IPS DF 19.7 (cell line): ENCODE measurements at places on chromosomes 1 and 21.

DNA sequence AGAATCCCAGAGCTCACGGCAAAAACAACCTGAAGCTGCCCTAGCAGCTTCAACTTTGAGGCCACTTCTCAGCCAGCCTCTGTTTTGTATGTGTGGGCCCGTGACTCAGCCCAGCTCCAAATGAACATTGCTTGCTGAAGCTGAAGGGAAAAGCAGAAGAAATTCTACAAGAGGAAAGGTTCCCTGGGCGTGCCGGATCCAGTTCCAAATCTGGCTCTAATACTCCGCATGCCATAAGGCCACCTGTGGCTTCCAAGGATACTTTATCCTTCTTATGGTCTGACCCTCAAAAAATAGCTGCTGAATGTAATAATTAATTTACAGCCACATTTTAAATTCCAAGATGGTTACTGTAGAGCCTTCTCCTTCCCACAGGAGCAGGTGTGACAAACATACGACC, 24.3 kb downstream of the TSPAN2 start:
- no peak for DNase-seq

DNA sequence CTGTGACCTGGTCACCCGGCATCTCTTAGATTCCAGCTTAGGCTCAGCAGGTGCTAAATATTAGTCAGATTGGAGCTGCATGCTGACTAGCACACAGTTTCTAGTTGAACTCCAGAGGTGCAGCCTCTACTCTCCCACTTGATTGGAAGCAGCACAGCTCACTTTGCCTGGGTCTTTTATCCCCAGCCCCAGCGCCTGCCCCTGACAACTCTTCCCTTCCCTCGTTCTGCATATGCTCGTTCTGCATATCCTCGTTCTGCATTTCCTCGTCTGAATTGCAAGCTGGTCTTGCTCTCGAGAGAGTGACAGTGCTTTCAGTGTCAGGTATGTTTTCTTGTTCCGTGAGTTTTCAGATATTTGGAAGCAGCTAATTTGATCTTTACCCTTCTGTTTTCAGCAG, 11.7 kb downstream of the COL18A1 start:
- no peak for DNase-seq

GRCh38 chr1:180092931-180093650, 61.6 kb upstream of the QSOX1 start:
- DNase-seq = no peak

DNA sequence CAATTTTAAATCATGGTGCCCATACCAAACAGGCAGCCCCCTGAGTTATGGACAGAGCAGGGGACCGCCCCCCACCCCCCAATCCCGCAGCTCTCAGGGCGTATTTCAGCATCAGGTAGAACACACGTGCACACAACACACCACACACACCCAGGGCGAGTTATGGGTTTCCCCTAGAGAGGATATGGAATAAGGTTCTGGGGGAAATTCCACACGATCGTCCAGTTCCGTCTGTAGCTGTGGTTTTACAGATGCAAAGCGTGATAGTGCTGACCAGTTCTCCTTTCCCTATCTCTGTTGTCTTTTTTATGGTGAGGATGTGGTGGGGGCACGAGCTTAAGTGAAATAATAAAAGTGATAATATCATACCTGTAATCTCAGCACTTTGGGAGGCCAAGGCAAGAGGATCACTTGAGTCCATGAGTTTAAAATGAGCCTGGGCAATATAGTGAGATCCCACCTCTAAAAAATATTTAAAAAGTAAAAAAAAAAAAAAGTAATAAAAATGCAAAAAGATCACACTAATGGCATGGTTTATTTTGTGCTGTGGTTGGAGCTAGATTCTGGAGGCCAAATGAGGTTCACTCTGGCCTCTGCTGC, 25.1 kb downstream of the C2CD2 start:
- DNase-seq = no peak

DNA sequence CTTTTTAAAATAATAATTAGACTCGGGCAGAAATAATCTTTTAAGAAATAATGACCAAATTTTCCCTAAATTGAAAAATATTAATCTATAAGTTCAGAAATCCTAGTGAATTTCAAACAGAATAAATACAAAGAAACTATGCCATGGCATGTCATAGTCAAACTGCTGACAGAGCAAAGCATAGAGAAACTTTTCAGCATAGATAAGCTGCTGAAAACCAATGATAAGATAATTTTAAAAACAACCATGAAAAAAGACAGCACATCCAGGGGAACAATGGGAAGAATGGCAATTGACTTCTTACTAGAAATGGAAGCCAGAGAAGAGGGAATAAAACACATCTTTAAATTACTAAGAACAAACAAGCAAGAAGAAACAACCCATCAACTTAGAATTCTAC, 19.8 kb downstream of the CD1D start:
- DNase-seq = no peak

- no peak for DNase-seq
Observed at GRCh38 chr1:203526130-203526529, 32.2 kb downstream of the OPTC start.

DNA sequence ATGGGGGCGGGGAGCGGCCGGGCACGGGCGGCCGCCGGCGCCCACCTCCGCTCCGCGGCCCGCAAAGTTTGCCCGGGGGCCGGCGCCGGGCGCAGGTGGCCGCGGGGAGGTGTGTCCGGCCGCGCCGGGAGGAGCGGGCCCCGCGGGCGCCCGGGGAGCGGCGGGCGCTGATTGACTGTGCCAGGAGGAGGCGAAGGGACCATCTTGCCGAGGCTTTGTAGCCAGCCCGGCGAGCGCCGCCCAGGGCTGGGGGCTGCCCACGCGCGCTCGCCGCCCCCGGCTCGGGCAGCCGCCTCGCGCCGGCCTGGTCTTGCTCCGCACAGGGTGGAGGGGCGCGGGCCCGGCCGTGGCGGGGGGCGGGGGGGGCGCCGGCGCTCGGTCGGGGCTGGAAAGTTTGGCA, 432 bp downstream of the EPHB2 start:
- DNase-seq = no peak

DNA sequence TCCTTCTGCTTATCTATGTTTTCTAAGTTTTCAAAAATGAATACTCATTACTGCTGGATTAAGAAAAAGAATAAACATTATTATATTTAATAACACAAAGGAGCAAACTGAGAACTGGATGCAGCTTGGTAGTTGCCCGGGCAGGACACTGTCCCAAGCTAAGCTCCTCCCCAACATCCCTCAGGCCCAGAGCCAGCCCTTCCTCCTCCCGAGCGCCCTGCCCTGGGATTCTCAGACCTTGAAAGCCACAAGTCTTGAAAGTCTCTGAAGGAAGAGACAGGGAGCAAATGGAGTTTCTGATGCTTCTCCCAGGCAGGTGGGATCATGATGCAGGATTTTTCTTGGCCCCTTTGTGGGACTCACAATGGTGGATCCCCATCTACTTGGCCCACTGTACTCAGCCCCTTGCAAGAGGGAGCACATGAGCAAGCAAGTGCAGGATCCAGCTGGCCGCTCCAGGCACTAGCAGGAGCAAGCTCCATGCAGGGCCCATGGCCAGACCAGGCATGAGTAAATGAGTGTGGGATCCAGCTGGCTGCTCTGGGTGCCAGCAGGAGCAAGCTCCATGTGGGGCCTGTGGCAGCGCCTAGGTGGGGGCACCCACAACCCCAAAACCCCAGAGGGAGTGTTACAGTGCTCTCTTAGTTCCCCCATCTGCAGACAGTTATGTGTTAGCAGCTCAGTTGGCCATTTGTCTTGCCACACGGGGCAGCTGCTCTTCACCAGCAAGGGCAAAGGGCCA, 32.1 kb upstream of the RAB4A start:
- no peak for DNase-seq

DNA sequence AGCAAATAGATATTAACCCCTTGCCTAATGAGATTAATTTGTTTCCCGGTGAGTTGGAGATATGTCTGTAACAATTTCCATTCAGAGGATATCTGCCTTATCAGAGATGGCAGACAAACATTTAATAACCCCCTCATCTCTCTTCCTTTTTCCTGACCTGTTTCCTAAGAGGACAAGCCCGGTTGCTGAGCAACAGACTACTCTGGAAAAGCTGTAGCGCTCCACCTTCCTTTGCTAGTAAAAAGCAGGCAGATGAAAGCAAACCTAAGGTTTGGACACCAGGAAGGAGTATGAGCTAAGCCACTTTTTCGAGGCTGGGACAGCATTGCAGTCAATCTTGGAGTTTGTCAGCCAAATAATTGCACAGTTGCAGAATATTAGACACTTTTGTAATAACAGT, 82.4 kb downstream of the RGS21 start:
- DNase-seq = no peak

GRCh38 chr1:191134796-191135195, 657.1 kb upstream of the BRINP3 start:
- DNase-seq = no peak

DNA sequence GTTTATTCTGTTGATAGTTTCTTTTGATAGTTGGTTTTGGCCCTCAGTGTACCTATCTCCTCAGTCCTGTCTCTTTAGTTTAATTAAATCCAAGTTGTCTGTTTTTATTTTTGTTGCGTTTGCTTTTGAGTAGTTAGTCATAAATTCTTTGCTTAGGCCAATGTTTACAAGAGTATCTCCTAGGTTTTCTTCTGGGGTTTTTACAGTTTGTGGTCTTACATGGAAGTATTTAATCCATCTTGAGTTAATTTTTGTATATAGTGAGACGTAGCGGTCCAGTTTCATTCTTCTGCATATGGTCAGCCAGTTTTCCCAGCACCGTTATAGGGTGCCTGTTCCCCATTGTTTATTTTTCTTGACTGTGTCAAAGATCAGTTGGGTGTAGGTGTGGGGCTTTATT, 139.4 kb downstream of the POU2F1 start:
- DNase-seq = no peak

DNA sequence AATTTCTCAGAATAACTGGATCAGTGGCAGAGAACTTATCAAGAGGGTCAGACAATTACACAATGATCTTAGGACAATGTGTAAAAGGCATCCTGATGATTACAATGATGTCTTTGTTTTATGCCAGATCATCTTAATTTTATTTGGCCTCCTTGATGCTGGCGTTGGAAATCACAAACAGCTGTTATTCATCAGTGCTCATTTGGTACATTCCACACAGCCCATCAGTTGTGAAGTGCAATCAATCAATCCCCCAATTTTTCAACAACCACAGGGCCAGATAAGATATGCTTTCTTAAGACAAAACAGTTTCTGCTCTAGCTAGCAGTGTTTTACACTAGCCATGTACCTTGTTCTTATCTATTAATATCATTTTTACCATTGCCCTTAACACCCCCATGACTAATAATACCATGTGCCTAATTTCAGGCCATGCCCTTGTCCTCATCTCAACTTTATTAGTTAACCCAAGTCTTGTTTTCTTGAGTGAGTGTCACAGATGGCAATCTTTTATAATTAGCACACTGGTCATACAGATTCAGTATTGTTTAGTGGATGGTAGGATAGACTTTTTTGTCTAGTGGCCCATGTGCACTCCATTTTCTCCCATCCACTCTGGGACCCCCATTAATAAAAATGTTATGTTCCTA, 40.8 kb upstream of the COL24A1 start:
- no peak for DNase-seq

DNA sequence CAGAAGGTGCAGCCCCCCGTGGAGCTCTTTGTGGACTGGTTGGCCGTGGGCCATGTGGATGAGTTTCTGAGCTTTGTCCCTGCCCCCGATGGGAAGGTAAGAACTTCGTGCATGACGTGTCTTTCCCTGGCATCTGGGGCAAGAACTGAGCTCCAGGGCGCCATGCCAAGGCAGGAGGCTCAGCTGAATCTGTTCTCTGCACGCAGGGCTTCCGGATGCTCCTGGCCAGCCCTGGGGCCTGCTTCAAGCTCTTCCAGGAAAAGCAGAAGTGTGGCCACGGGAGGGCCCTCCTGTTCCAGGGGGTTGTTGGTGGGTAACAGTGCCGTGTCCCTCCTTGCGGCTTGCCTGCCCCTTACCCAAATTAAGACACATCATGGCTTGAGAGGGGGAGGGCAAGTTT, 27.7 kb downstream of the PADI3 start:
- DNase-seq = no peak

GRCh38 chr21:43189936-43190335, 21.1 kb downstream of the CRYAA start:
- DNase-seq = no peak

GRCh38 chr1:65459397-65459768, 38.9 kb downstream of the LEPR start:
- DNase-seq = no peak

DNA sequence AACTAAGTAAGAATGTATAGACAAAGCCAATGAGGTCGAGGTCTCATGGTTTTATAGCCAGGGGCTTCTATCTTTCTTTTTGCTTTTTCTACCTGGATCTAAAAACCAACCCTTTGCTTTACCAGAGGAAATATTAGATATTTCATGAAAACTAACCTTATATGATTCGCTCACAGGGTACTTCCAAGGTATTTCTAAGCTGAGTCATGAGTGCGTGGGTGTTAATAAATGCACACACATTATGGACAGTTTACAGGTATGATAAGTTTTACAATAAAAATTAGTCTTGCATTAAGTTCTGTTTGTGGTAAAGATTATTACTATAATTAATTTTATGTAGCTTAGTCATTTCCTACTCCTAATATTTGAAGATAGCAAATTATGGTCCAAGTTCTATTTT, 217.2 kb downstream of the CHRM3 start:
- DNase-seq = no peak

GRCh38 chr1:47679826-47680225, 242.0 kb downstream of the FOXD2 start:
- no peak for DNase-seq

DNA sequence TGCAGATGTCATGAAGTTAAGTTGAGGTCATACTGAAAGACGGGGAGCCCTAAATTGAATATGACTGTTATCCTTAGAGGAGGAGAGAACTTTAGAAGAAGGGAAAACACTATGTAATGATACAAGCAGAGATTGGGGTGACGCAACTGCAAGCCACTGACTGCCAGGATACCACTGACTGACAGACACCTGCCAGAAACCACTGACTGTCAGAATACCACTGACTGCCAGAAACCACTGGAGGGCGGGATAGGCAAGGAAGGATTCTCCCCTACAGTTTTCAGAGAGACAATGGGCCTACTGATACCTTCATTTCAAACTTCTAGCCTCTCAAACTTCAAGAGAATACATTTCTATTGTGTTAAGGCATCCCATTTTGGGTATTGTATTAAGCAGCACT, 388.7 kb downstream of the USH2A start:
- peak; percentile 17 for DNase-seq

DNA sequence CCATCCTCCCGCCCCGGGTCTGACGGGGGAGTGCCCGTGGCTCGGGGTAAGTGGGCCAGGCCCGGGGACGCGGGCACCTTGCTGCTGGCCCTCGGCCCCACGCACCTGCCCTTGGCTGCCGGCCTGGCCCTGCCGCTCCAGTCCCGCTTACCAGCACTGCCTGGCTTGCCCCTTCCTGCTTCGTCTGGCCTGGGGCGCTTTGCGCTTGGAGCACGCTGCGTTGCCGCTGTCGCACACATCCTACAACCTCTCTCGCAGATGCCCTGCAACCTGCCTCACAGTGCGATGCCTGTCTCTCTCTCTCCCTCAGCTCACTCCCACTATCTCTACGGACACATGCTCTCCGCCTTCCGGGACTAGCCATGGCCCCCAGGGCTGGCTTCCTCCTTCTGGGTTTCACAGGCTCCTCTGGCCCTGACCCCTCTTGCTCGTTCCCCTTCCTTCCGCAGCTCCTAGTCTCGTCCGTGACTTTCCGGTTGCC, 9.7 kb downstream of the MYOG start:
- no peak for DNase-seq
